Stimulated activated CD4-positive, alpha-beta T cell treated with anti-CD3 and anti-CD28 coated beads, Interleukin-15, amount 100 ng/mL, for 1 hour (primary cell): ENCODE measurements at places on chromosomes 1 and 21.

- no peak for DNase-seq
Observed at GRCh38 chr1:20932437-20932977, 145.4 kb upstream of the HP1BP3 start.

DNA sequence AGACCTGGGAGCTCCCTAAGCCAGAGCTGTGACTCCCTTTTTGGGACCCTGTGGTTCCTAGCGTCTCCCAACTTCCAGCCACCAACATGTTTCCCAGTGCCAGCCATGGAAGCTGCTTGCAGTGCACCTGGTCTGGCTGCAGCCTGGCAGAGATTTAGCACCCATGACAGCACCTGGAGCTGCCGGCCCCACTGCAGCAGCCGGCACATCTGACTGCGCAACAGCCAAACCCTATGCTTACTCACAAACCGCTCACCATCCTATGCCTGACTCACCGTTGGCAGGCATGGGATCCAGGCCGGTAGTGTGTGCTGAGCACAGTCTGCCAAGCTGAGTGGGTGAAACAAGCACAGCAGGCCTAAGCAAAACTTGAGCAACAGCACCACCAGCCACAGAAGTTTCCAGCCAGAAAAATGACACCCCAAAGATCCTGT, 435.9 kb upstream of the PRMT6 start:
- DNase-seq = no peak

GRCh38 chr1:44328671-44329416, 26.2 kb downstream of the ERI3 start:
- DNase-seq = no peak

- no peak for DNase-seq
Observed at GRCh38 chr1:156438278-156438987, 62.1 kb downstream of the MEF2D start.

GRCh38 chr1:116808200-116808847, 54.1 kb downstream of the CD2 start:
- DNase-seq = no peak

- no peak for DNase-seq
Observed at GRCh38 chr1:109040989-109041620, 797 bp downstream of the WDR47 start.

DNA sequence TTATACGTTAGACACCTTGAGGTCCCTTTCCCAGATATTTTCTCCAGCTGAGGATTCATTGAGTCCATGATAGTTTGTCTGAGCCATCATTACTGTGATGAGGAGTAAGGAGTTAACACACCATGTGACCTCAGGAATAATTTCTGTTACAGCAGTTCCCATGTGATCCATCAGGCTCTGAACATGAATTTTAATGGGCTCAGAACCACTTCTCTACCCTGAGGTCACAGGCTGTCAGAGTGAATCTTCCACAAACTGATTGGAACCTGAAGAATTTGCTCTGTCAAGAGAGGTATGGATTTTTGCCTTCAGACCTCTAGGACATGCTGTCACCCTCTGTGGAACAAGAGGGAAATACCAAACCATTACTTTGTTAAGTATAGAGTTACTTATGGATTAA, 81.0 kb downstream of the NTMT2 start:
- DNase-seq = no peak

GRCh38 chr1:201789245-201789644, 39.7 kb upstream of the IPO9 start:
- DNase-seq = no peak

GRCh38 chr21:41707231-41707959, 59.5 kb downstream of the RIPK4 start:
- no peak for DNase-seq

GRCh38 chr1:97674517-97674916, 246.3 kb downstream of the DPYD start:
- no peak for DNase-seq

DNA sequence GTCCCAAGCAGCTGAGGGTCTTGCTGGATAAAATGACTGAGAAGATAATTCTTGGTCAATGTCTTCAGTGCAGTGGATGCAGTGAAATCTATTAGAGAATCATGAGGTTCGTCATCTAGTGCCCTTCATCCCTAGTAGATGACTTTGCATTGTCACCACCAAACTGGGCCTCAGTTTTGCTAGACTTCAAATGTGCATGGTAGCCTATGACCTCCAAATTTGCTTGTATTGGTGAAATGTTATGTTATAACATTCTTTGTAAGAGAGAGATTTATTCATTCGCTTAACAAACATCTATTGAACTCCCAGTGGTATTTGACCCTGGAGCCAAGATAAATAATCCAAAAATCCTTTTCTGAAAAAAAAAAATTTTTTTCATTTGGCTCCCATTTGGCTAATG, 183.8 kb downstream of the LMX1A start:
- no peak for DNase-seq

GRCh38 chr21:35510957-35511695, 462.0 kb upstream of the RUNX1 start:
- peak; percentile 9 for DNase-seq

- DNase-seq = no peak
Observed at GRCh38 chr1:217009376-217009775, 286.1 kb upstream of the ESRRG start.

GRCh38 chr1:64310760-64311159, 107.3 kb downstream of the UBE2U start:
- DNase-seq = no peak

DNA sequence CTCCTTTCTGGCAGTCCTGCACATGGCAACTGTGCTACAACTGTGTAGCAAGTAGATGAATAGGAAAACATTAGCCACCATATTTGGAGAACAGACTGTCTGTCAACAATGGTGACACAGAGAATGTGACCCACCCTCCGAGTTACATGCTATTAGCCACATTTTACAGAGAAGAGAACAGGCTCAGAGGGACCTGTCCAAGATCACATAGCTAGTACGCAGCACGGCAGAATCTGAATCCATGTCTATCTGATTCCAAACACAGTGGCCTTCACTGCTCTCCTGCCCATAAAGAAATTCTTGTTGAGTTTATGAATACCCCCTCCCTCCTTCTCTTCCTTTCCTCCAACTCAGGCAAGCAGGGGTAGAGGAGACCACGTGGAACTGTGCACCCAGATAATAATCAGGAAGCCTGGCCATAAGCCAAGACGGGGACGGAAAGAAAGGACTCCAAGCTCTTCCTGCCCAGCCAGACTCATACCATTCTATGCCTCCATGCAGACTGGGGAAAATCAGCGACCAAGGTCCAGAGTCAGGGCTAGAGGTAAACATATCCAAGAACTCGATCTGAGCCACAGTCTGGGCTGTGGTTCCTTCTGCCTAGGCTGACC, 78.8 kb downstream of the TRABD2B start:
- DNase-seq = no peak

DNA sequence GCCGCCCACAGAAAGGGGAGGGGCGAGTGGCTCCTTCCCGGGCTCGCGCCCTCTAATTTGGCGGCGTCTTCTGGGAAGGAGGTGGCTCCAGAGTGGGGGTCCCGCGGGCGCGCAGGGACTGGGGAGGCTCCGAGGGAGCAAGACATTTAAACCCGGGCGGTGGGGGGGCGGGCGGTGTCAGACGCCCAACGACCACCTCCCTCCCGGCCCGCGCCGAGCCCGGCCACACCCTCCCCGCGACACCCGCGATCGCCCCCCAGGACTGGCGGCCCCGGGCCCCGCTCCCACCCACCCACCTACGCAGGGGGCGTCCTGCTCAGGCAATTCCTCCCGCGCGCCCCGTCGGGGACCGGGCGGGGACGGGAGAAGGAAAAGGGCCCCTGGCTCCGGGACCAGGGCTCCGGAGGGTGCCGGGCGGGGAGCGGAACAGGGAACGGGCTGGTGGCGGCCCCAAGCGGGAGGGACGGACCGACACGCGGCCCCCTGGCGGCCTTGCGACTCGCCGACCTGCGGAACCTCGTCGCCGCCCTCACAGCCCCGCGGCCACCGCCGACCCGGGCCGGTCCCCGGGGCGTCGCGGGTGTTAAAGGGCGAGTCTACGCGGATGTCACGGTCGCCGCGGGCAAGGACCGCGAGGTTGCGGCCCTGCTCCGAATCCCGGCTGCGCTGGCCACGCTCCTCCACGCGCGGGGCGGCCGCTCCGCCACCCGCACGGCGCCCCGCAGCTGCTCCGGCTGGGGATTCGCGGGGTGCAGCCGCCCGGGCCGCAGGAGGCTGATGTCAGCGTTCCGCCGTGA, 94.0 kb upstream of the FMN2 start:
- no peak for DNase-seq

- no peak for DNase-seq
Observed at GRCh38 chr1:42434340-42434739, 21.5 kb downstream of the ZMYND12 start.

DNA sequence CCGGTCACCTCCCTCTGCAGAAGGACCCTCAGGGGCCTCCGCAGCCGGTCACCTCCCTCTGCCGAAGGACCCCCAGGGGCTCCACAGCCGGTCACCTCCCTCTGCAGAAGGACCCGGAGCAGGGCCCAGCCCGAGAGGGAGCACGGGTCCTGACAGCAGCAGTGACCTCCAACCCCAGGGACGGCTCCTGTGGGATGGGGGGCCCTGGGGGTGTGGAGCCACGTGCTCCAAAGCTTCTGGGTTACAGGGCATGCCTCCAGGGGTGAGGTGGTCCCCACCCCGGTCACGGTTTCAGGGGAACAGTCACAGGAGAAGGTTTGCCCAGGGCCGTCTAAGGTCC, 40.3 kb downstream of the SLC19A1 start:
- no peak for DNase-seq

GRCh38 chr1:64530969-64531692, 61.2 kb downstream of the CACHD1 start:
- DNase-seq = no peak

DNA sequence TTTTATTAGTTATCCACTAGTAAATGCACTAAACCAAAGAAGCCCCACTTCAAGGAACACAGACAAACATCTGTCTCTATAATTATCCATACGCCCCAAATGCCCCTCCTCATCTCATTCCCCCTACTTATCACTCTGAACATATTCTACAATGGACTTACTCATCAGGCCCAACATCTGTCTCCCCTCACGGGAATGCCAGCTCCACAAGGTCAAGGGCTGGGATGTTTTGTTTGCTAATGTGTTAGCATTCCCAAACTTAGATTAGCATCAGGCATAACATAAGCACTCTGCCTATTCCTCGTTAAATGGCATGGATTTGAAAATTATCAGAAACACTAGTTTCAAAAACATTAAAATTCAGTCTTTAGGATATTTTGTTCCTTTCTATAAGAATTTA, 279.5 kb downstream of the DSCAM start:
- no peak for DNase-seq

DNA sequence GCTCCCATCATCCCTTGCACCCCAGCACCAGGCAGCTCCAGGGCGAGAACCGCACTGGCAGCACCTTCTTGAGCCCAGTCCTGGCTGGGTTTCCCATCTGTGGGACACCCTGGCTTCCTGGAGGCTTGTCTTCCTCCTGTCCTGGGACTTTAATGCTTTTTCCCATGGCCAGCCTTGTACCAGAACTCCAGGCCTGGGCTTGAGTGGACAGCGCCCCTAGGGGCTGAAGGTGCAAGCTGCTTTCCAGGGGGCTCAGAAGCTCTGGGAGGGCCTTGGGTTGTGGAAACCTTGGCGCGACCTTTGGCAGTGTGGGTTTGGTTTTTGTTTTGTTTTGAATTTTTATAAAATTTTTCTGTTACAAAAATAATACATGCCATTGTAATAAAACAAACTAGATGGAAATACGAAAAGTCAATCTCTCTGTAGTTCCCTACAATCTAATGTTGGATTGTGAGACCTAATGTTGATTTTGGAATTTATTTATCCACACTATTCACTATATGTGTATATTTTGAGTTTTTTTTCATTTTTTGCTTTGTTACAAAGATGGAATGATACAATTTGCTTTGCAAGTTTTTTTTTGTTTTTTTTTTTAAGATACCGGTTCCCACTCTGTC, 33.8 kb upstream of the RPL11 start:
- DNase-seq = no peak

- no peak for DNase-seq
Observed at GRCh38 chr1:189787201-189787600, 690.5 kb downstream of the BRINP3 start.

DNA sequence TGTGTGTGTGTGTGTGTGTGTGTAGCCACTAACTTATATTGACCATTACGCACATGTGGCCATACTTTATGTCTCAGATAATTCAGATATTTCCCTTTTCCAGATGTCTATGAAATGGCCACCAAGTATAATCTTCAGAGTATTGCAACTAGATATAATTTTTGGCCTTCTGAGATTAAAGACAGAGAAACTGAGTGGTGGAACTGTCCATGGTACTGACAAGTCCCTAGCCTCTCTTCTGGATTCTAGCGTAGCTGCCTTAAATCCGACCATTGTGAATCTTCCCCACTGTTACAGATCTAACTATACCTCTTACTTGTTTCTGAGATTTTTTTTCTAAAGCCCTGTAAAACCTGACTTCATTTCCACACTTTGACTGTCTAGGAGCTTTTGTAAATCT, 100.0 kb upstream of the SERTAD4 start:
- DNase-seq = no peak

DNA sequence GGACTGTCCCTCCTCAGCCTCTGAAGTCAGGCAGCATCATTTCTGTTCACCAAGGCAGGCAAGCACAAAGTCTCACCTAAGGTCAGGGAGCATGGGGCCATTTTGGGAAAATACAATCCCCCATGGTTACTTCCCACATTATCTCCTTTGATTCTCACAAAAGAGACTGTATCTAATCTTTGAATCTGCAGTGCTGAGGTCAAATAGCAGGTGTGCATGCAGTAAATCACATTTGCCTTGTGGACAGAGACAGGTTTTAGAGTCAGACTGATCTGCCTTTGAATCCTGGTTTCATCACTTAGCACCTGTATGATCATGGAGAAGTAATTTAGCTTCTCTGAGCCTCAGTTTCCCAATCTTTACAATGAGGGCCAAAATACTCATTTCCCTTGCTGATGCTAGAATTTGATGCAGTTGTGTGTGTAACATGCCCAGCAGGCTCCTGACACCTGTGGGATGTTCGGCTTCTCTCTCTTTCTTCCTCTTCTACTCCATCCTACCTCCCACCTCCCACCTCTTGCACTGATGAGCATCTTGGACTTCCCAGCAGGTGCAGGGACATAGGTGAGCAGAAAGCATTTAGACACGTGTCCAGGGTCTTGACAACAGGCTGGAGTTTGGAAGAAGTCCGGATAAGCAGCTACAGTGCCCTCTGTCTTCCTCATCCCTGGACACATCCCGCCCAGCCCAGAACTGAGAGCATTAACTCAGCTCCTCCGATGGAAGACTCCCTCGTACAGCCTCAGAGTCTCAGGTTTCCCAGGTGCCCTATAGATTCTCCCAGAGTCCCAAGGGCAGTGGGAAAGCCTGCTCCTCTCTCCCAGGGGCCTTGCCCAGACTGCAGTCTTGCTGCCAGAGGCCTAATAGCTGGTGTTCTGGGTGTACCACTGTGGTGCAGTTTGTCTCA, 18.9 kb downstream of the NENF start:
- no peak for DNase-seq

- DNase-seq = no peak
Observed at GRCh38 chr1:225926551-225927113, 2.6 kb upstream of the PYCR2 start.

GRCh38 chr21:27817074-27817473, 850.2 kb upstream of the ADAMTS5 start:
- no peak for DNase-seq

- no peak for DNase-seq
Observed at GRCh38 chr1:237811633-237812032, 79.1 kb downstream of the ZP4 start.
